NCI-H1930 (cell line): ENCODE measurements at places on chromosomes 6 and 20.

DNA sequence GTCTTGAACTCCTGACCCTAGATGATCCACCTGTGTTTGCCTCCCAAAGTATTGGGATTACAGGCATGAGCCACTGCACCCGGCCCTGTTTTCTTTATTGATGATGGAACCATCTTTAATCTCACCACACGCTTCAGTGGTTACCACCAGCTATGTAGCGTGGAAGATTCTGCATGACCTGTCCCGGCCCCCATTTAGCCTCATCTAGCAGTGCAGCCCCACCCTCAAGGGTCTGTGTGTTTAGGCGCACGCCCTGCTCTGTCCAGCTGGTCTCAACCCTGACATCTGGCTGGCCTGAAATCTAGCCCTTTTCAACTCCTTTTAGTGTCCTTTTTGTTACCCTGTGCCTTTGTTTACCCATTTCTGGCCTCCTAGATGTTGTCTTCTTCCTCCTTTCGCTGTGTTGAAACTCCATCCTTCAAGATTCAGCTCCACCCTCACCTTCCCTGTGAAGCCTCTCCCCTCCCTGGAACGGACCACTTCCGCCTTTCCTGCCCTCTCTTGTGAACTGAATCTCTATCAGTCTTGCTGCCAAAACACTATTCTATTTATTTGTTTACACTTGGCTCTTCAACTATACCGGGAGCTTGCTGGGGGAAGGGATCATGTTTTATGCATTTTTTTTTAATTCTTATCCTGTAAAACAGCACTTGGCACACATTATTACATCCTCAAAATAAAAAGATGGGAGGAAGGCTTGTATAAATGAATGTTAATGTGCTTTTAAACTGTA lies 101.0 kb upstream of the MTHFD1L start:
- no peak for DNase-seq

GRCh38 chr6:4800662-4801061 lies 24.5 kb downstream of the CDYL start:
- DNase-seq = no peak

DNA sequence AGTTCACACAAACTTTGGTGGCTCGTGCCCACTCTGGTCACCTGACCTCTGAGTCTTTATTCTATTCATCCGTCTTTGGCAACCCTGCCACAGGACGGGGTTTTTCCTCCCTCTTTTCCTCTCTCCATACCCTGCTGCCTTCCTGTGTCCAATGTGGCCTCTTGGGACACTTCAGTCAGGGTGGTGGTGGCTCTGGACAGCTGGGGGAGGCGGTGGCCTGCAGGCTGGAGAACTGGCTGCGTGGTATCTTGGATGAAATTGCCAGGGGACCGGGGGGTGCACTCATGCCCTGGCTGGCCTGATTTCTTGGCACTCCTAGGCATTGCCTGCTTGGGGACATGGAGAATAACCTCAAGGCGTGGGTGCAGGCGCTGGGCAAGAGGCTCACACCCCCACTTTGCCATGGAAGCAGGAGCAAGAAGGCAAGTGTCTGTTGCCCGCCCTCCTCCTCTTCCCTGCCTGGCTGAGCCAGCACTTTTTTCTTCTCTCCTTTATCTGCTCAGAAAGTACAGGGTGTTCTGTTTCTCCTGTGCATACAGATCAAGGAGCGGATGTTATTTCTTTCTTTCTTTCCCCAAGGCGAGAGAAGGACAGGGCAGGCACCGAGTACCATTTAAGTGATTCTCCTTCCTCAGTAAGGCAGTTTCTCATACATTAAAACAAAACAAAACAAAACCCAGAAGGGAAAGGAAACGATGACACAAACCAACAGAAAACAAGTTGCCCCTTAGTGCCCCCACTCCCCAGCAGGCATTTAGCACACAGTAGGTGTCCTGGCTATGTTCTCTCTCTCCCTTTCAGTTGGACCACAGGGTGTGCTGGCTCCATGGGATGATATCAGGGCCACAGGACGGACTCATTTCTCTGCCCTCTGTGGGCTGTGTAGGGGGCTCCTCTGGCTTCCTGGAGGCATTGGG lies 155.5 kb upstream of the RNF24 start:
- DNase-seq = no peak

DNA sequence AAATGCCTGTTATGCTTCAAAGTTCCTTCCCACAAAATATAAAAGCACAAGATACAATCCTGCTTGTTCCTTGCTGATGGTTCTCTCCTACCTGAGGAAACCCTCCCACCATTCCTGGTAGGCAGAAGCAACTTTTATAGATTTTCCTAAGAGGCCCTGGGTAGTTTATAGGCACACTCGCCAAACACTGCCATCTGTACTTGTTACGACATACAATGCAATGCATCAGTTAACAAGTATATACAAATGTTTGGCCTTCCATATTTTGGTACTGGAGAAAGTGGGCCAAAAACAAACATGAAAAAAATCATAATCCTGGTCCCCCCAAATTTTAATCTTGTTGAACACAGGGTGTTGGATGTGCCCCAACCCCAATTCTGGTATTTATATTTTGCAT lies 16.6 kb downstream of the MCM9 start:
- no peak for DNase-seq

- DNase-seq = no peak
Observed at GRCh38 chr6:135129136-135129856, 51.8 kb upstream of the MYB start.

DNA sequence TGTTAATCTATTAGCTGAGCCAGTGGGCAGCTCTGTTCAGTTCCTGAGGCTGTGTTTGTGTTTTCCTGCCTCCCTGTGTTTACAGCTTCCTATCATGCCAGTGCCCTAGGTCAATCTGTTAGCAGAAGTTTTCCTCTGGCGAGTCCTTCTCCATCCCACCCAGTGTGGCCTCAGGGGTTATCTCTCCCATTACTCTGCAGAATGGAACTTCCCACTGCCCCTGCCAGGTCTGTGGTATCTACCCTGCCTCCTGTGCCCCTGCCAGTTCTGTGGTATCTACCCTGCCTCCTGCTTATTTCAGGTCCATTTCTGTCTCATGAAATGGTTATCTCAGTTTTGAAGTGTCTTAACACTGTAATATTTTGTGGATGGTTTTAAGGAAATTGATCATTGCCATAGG lies 63.1 kb downstream of the SLX4IP start:
- DNase-seq = no peak

- no peak for DNase-seq
Observed at GRCh38 chr6:90219209-90219985, 77.2 kb downstream of the BACH2 start.

DNA sequence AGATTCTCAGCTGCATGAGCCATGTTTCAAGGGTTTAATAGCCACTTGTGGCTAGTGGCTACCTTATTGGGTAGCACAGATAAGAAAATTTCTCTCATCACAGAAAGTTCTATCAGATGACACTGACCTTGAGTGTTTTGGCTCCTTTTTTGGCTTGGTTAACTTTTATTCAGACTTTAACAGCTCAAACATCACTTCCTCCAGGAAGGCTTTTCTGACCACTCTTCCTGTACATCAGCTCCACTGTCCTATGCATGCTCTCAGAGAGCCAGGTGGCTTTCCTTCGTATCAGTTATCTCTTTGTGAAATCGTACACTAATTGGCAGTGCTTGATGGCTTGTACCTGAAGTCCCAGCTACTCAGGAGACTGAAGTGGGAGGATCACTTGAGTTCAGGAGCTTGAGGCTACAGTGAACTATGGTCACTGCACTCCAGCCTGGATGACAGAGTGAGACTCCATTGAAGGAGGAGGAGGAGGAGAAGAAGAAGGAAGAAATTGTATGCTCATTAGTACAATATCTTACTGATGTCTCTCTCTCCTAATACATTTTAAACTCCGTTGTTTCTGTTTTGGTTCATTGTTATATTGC lies 10.7 kb downstream of the MAFB start:
- DNase-seq = no peak

DNA sequence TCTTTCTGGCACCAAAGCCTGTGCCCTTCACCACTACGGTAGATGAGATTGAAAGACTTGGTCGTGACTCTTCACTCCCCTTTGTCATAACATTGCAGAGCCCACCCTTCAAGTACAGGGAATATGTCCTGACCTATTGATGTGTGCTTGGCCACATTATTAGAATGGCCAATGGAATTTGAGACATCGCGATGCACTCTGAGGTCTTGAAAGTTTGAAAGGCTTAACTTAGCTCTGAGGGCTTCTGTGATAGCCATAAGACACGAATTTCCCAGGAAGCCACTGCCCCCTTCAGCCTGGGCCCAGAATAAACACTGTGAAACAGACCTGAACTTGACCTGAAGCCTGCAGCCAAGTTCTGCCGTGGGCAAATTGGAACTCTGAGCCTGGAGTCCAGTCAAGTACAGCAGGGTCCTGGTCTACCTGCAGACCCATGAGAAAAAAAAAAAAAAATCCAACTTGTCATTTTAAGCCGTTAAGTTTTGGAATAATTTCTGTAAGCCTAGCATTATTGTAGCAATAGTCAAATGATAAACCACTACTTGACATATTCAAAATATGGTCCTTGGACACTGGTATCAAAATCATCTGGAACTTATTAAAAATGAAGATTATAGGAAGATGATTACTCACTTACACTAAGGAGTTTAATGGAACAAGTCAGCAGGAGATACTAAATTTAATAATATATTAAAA lies 36.9 kb upstream of the TRAF3IP2 start:
- no peak for DNase-seq

GRCh38 chr20:38697306-38697705 lies 27.0 kb upstream of the SLC32A1 start:
- DNase-seq = no peak

DNA sequence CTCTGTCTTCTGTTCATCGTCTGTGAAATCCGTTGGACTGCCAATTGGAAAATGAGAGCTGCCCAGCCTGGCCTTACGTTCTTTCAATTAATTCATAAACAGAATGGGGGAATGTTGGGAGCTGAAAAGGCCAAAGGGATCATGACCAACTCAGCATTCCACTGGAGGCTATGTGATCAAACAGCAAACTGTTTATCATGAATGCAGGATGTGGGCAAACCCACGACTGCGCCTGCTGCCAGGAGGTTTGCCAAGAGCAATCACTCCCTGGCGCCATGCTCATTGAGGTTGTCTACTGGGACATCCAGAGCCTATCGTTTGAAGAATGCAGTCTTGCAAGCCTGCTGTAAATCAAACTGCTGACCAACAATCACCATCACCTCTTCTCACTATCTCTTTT lies 9.3 kb upstream of the FKBP1A start:
- DNase-seq = no peak

DNA sequence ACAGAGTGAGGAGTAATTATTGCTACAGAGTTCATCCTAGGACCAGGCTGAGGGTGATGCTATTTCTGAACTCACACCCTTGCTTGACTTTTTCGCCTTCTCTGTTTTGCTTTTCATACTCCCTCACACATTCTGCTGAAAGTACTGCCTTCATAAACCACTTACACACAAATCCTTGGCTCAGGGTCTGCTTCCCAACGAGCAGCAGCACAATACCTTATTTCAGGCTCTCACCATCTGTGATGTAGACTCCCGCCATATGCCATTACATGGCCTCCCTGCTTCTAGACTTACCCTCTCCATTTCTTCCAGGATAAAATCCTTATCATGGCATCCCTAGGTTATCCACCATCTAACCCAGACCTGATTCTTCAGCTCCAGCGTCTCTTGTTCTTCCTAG lies 321.3 kb upstream of the SPTLC3 start:
- no peak for DNase-seq

DNA sequence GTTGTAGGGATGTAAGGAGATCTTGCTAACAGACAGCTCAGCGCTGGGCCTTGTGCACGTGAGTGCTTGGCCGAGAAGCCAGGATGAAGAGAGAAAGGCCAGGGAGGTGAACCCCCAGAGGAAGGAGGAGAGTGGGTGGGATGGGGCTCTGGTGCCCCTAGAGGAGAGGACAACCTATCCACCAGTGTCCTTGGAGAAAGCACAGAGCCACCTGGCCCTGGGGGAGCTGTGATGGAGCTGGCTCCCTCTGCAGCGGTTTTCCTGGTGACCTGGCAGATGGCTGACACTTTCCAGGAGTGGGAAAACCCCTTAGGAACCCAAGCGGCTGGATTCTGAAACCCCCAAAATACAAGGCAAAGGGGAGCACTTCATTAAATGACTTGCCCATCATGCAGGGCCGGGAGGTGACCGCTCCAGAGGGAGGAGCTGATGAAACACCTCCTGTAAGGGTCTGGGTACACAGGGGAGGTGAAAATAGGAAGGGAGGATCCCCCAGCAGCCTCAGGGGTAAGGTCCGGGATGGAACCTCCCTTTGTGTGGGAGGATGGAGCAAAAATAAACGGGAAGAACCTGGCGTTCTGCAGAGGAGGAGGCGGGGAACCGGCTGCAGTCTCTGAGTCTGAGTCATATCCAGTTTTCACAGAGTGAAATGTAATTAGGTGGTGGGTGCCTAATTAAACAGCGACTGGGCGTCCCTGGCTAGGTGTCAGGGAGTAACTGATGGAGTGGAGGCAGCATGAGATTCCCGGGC lies 80.4 kb downstream of the SULF2 start:
- DNase-seq = no peak

- no peak for DNase-seq
Observed at GRCh38 chr20:23602241-23602640, 3.5 kb downstream of the CST9 start.

- no peak for DNase-seq
Observed at GRCh38 chr20:51800872-51801121, 1.5 kb downstream of the SALL4 start.

- DNase-seq = no peak
Observed at GRCh38 chr6:51531623-51532022, 555.8 kb downstream of the PKHD1 start.

DNA sequence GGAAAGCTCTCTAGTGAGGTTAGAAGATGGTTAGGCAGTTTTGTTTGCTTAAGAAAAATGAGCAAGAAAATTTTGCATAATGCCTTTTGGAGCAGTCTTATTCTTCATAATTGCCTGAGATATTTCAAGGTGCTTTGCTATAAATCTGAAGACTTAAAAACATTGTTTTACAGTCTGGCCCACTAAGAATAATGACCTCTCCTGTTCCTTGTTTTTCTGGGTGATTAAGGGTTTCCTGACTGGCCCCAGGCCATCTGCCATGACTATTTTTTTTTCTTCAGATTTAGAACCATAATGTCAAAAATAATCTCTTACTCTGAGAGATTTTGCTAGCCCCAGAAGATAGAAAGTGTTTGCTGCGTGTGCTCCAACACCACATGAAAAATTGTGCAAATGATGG lies 72.3 kb upstream of the CENPW start:
- no peak for DNase-seq

- DNase-seq = no peak
Observed at GRCh38 chr6:4010689-4011090, 68.2 kb downstream of the FAM217A start.
